ENCODE measurements at places on chromosomes 6 and 20.

DNA sequence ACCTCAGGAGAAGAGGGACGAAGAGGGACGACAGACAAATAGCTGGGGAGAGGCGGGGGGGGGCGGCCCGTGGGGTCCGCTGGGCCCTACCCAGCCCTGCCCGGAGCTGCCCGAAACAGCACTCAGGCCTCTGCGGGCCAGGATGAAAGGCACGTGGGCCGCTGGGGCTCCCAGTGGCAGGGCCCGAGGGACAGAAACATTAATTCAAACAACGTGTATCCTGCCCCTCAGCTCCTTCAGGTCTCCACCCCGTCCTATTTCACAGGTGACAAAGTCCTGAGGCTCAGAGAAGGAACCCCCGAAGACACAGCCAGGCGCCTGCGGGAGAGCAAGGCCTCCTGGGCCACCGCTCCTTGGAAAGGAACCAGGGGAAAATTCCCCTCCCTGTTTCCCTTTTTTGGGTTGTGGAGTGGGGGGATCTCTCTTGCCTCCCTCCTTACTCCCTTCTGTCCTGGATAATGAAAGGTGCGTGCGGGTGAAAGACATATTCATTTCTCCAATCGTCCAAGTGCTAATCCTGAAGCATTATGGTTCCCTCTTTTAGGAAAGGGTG is 93.3 kb downstream of the RNASET2 start:
- peaks cover 4% of the 10 kb centered on the region for H3K4me1 ChIP-seq
- no peak overlapping the region for H3K27ac ChIP-seq
- H3K27me3 ChIP-seq: no peaks in the 10 kb centered on the region
- peak overlapping the region; percentile 87 for H3K4me3 ChIP-seq
- H3K36me3 ChIP-seq: no peaks in the 10 kb centered on the region
- no peak for DNase-seq

- H3K27ac ChIP-seq: no peak overlapping the region
- no peaks in the 10 kb centered on the region for H3K27me3 ChIP-seq
- H3K36me3 ChIP-seq: no peaks in the 10 kb centered on the region
- H3K4me3 ChIP-seq: no peak overlapping the region
- peaks cover 2% of the 10 kb centered on the region for H3K4me1 ChIP-seq
Observed at GRCh38 chr6:112429226-112429625, 82.1 kb downstream of the RFPL4B start.

GRCh38 chr20:63212792-63213191 is 3.1 kb downstream of the YTHDF1 start:
- H3K36me3 ChIP-seq: peaks cover 36% of the 10 kb centered on the region
- H3K27ac ChIP-seq: no peak overlapping the region
- no peak for DNase-seq
- no peaks in the 10 kb centered on the region for H3K27me3 ChIP-seq

GRCh38 chr20:47735412-47736400 is 49.6 kb downstream of the SULF2 start:
- no peaks in the 10 kb centered on the region for H3K4me1 ChIP-seq
- no peak overlapping the region for H3K4me3 ChIP-seq
- peaks cover 28% of the 10 kb centered on the region for H3K36me3 ChIP-seq
- no peaks in the 10 kb centered on the region for H3K27me3 ChIP-seq
- DNase-seq: no peak

DNA sequence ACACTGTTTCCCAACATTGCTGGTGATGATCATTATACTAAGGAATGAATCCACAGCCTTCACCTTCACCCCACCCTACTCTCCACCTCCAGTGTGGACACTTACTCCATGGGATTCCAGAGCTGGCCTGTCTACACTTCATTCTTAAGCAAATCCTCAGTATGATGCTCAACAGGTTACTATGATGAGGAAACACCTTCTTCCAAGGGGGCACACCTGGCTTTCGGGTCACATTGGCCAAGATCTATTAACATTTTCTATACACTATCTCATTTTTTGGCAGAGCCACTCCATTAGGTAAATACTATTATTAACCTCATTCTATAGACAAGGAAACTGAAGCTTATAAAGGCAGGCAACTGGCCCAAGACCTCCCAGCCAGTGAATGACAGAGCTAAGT is 8.0 kb upstream of the EPPIN start:
- no peaks in the 10 kb centered on the region for H3K4me1 ChIP-seq
- H3K4me3 ChIP-seq: no peak overlapping the region
- H3K36me3 ChIP-seq: no peaks in the 10 kb centered on the region

GRCh38 chr6:42452171-42453030 is 675 bp upstream of the TRERF1 start:
- peak overlapping the region; percentile 98 for H3K27ac ChIP-seq
- H3K36me3 ChIP-seq: no peaks in the 10 kb centered on the region
- H3K4me3 ChIP-seq: peak overlapping the region; percentile 99
- H3K4me1 ChIP-seq: peaks cover 22% of the 10 kb centered on the region
- peak; percentile 80 for DNase-seq
- no peaks in the 10 kb centered on the region for H3K27me3 ChIP-seq

- peak overlapping the region; percentile 50 for H3K27ac ChIP-seq
- DNase-seq: peak; percentile 67
- H3K4me1 ChIP-seq: peaks cover 14% of the 10 kb centered on the region
- H3K36me3 ChIP-seq: peaks cover 82% of the 10 kb centered on the region
Observed at GRCh38 chr20:32807706-32808105, 12.0 kb upstream of the MAPRE1 start.

- H3K27ac ChIP-seq: no peak overlapping the region
- DNase-seq: no peak
Observed at GRCh38 chr20:34705397-34706301, 1.5 kb downstream of the TP53INP2 start.

GRCh38 chr6:108568101-108568500 is 7.4 kb downstream of the FOXO3 start:
- peaks cover 2% of the 10 kb centered on the region for H3K4me1 ChIP-seq
- H3K4me3 ChIP-seq: no peak overlapping the region
- DNase-seq: no peak
- H3K27me3 ChIP-seq: no peaks in the 10 kb centered on the region
- peaks cover 65% of the 10 kb centered on the region for H3K36me3 ChIP-seq

DNA sequence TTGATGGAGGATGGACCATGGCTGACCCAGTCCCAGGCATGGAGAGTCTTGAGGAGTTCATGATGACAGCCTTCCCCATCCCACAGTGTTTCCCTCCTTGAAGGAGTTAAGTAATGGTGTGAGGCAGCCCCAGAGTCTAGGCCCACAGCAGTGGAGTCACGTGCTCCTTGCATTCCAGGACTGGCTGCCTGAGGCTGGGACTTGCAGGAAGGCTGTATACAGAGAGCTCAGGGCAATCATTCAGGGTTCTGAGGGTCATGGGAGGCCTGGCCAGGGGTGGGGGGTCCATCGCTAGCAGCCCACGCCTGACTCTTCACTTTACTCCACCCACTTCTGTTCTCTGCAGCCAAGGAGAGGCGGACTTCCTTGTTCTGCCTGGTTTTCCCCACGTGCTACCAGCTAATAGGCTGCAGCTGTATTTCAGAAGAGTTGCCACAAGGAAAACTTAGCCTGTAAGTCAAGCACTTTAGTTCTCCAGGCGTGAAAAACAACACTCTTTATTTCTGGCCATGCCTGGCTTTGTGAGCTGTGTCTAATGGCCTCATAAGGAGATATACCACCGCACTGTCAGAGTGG is 272.5 kb downstream of the DHX35 start:
- no peaks in the 10 kb centered on the region for H3K27me3 ChIP-seq
- DNase-seq: no peak
- H3K36me3 ChIP-seq: no peaks in the 10 kb centered on the region
- no peak overlapping the region for H3K27ac ChIP-seq
- no peak overlapping the region for H3K4me3 ChIP-seq

DNA sequence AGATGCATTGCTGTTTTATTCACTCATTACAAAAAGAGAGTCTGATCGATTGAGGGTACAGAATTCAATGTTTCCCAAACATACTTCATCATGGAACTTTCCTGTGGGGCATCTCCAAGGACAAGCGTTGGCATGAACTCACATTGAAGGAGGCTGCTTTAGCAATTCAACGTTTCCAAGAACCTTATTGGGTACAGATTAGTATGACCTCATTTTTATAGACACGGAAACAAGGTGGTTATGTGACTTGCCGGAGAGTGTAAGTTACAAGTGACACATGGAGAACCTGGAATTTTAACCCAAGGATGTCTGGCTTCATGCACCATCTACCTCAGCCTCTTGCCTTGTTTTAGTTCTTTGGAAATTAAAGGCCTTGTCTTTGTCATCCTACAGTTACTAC is 8.8 kb downstream of the GPR31 start:
- peaks cover 22% of the 10 kb centered on the region for H3K27me3 ChIP-seq
- H3K36me3 ChIP-seq: no peaks in the 10 kb centered on the region
- no peak for DNase-seq
- no peak overlapping the region for H3K4me3 ChIP-seq
- H3K4me1 ChIP-seq: peaks cover 9% of the 10 kb centered on the region

DNA sequence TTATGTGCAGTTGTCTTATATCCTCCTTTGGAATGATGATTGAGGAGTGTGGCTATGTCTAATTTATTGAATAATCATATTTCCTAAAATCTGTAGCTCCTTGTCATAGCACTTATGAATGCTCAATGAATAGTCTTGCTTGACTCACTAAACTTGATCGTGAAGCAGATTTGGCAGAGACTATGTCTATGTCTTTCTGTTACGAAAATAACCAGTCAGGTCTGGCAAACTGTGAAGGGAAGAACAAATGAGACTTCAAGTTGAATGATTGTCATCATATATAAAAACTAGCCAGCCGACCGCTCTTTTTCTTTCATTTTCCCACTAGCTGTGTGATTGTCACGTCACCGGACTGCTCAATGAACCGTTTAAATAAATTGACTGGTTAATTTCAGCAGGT is 1303.9 kb upstream of the GJE1 start:
- H3K4me1 ChIP-seq: no peaks in the 10 kb centered on the region
- no peaks in the 10 kb centered on the region for H3K36me3 ChIP-seq
- no peak overlapping the region for H3K4me3 ChIP-seq
- H3K27ac ChIP-seq: no peak overlapping the region

DNA sequence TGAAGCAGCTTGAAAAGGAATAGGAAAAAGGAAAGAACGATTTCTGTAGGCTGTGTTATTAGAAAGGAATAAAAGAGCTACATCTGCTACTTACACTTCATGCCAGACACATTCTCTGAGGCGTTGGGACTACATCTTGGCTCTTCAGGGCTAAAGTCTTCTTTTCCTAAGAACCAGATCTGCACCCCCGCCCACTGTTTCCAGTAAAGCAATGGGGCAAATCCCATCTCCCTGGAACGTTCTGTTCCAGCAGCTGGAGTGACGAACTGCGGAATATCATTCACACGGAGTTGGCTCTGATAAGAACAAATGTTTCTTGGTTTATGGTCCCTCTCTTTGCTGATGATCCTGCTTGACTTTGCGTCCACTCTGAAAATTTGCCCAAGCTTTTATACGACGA is 26.9 kb downstream of the FAM50B start:
- no peaks in the 10 kb centered on the region for H3K4me1 ChIP-seq
- no peak for DNase-seq
- H3K27me3 ChIP-seq: no peaks in the 10 kb centered on the region

DNA sequence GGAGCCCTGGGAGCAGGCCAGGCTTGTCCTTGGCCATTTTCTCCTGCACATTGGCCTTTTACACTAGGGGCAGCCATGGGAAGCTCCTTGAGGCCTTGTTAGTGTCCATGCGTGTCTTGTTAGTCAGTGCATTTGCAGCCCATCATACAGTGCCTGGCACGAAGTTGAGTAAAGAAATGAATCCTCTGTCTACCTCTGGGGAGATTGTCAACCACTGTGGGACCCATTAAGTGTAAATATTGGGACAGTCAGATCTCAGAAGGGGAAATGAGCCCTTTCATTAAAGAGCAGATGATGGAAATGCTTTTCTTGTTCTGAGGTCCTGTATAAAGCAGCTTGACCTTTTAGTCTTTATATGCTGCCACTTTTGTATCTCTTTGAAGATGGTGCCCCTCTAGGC is 33.9 kb downstream of the SOBP start:
- peaks cover 2% of the 10 kb centered on the region for H3K4me1 ChIP-seq
- H3K27ac ChIP-seq: no peak overlapping the region
- no peak overlapping the region for H3K4me3 ChIP-seq
- DNase-seq: no peak
- peaks cover 64% of the 10 kb centered on the region for H3K36me3 ChIP-seq
- H3K27me3 ChIP-seq: no peaks in the 10 kb centered on the region

DNA sequence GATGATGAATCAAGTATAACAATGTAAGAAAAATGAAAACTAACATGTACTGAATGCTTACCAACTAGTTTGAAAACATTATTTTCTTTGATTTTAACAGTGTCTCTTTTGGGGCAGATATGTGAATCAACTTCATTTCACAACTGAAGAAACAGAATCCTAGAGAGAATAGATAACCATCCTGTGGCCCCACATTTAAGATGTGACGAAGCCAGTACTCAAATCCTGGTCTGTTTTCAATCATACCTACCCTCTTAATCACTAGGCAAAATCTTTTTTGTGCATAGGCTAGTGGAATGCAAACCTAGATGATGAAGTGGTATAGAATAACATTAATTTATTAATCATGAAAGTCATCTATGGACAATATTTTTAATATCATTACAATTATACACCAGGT is 371.6 kb upstream of the EPHA7 start:
- H3K4me1 ChIP-seq: peaks cover 6% of the 10 kb centered on the region
- no peaks in the 10 kb centered on the region for H3K36me3 ChIP-seq
- DNase-seq: no peak
- H3K27ac ChIP-seq: no peak overlapping the region
- H3K4me3 ChIP-seq: no peak overlapping the region

DNA sequence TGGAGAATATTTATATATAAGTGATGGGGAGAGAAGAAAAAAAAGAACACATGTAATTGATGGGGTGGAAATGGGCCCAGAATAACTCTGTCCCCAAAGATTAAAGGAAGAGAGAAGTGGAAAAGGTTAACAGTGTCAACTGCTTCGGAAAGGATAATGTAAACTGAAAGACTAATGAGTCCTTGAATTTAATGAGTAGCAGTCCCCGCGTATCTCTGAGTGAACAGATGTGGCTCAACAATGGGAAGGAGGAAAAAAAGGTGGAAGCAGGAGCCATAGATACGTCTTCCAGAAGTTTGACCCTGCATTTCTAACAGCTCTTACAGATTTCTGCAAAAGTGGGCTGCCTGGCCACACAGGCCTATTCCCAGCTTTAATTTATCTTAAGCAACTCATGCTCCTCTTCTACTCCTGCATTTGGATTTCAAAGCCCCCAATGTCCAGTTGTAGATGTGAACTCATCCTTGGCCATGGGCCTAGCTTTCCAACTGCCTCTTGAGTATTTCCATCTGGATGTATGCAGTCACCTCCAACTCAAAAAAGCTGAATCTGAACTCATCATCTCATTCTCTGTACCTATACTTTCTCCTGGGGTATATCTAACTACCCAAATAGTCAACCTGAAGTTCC is 61.3 kb downstream of the DST start:
- DNase-seq: no peak
- no peaks in the 10 kb centered on the region for H3K27me3 ChIP-seq
- H3K36me3 ChIP-seq: peaks cover 24% of the 10 kb centered on the region
- H3K4me3 ChIP-seq: no peak overlapping the region

- no peaks in the 10 kb centered on the region for H3K27me3 ChIP-seq
- H3K4me1 ChIP-seq: peaks cover 9% of the 10 kb centered on the region
- H3K36me3 ChIP-seq: peaks cover 42% of the 10 kb centered on the region
- H3K4me3 ChIP-seq: peak overlapping the region; percentile 93
Observed at GRCh38 chr20:35283441-35284266, 918 bp downstream of the EIF6 start.
